Activated CD8-positive, alpha-beta T cell treated with anti-CD3 and anti-CD28 coated beads for 36 hours (primary cell): ENCODE measurements at places on chromosomes 6 and 20. TPM values are rescaled to one million over a fixed set of nuclear protein-coding genes. Genes with fewer than 3 reads are reported as not detected.

ETV7 gene
- 0.86 TPM for total RNA-seq

GRM1 gene
- not detected for total RNA-seq

RBBP9 gene
- total RNA-seq = 17.5 TPM

SLC17A1 gene
- not detected for total RNA-seq

CCN6 gene
- total RNA-seq = not detected

CPXM1 gene
- total RNA-seq = 2.0 TPM

HLA-DOA gene
- 8.1 TPM for total RNA-seq

BPIFA1 gene
- not detected for total RNA-seq

MEI4 gene
- not detected for total RNA-seq

HTR1E gene
- total RNA-seq = not detected

GABRR1 gene
- not detected for total RNA-seq

MAP7 gene
- total RNA-seq = 0.47 TPM

SLC35D3 gene
- not detected for total RNA-seq

SLC32A1 gene
- total RNA-seq = not detected
